ENCODE measurements at places on chromosomes 7 and 10.

DNA sequence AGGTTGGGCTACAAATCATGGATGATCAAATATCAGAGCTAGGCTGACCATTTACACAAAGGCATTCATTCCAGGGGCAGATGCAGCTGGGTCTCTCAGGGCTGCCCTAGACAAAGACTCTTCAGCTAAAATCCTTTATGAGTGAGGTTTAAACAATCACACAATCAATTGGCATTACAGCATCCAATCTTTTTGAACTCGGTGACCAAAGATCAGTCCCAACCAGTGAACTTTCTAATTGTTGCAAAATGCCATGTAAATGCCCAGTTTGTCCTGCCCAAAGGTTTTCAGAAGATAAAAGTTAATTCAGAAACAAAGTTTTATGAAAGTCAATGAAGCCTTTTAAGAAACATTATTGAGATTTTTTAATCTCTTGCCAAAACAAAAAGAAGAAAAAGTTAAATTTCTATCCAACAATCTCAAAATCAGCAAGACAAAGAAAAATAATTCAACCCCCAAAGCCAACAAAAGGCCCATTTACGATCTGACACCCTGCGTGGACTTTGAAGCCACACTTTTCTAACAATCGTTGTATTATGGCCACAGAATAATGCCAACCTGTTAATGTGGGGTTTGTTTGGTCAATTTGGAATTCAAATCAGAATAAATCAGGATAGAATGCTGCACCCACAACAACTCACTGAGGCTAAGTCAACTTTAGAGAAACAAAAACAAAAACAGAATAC lies 40.9 kb downstream of the GPR37 start:
- DNase-seq, result no peak

GRCh38 chr10:110035070-110035921 lies 27.5 kb downstream of the ADD3 start:
- no peak for DNase-seq

DNA sequence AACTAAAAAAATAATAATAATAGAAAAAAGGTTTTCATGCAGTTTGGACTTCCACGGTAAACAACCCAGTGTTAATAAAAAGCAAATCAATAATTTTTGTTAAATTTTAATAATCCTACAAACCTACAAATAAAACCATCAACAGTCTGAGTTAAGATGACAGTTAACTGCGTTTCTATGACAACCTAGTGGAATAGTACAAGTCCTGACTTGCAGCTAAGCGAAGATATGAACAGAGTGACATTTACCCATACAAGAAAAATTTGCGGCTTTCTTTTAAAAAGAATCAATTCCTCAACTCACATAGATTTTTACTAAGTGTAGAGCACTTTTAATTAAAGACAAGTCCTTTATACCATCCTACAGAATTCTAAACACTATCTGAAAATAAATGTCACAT lies 35.6 kb downstream of the VPS41 start:
- no peak for DNase-seq

- no peak for DNase-seq
These were observed 177.3 kb upstream of the TNS3 start for GRCh38 chr7:47759056-47759706.

GRCh38 chr10:83167081-83167480 lies 972.2 kb upstream of the GHITM start:
- no peak for DNase-seq
